ENCODE measurements at places on chromosomes 4 and X.

DNA sequence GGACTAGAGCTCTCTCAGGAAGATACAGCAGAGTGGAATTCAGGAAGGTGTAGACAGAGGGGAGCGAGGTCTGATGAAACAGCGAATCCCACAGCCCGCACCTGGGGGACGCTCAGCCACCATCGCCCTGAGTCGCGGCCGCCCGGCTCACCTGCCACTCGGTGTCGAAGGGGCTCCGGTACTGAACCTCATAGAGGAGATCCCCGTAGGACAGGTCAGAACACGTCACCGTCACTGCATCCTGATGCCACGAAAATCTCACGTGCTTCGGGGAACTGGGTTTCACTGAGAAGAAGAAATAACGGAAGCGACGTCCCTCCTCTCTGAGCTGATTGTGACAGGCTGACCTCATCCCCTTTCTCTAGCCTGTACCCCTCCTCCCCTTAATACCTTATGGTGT is 10.2 kb downstream of the CRLF2 start:
- no peak for DNase-seq

- no peak for DNase-seq
These were observed 12.3 kb upstream of the CHIC2 start for GRCh38 chr4:54076673-54077072.

DNA sequence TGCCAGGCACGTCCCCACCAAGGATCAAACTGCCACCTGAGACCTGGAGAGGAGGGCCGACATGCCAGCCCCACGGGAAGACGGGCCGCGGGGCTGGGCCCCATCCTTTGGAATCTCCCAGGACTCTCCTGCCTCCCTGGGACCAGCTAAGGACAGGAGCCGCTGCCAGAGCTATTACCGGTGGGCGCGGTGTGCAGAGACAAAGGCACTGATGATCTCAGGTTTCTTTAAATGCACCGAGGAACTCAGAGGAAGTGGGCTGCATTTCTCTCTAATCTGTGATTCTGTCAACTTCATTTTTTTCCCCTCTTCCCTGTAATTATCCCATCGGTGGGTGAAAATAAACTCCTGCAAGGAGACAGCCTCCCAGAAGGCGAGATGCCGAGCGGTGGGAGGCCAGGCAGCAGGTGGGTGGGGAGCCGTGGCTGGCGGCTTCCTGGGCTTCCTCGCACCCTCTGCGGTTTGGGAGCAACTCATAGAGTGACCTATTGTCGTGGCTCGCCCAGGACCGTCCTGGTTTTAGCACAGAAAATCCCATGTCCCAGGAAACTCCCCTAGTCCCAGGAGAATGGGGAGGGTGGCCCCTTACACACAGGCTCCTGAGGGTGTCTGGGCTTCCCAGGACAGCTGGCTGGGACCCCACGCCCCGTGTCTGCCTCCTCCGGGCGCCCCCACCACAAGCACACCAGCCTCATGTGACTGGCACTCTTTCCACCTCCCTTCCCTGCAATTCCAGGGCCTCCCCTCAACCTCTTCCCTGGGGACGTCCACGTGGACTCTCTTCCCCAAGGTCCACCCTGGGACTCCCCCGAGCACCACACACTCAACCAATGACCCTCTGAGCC is 62.3 kb upstream of the ADRA2C start:
- no peak for DNase-seq

DNA sequence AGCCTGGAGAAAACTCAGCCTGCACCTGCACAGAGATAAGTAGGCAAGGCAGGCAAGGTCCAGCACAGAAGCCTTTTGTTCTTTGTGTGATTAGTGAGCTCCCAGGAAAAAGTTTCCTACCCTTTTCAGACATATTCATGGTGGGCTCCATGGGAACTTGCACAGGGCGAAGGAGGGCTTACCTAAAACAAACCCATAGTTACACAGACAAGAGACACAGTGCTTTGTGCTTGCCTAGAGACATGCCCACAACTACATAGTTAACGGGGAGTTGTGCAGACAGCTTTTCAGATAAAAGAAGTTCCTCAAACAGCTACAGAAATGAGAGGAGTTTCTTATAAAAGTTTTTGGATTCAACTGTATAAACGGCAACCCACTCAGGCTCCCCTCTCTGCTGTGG is 180.5 kb downstream of the GLUD2 start:
- no peak for DNase-seq

GRCh38 chr4:107252571-107252970 is 216.5 kb upstream of the DKK2 start:
- DNase-seq: no peak

- DNase-seq: no peak
These were observed 98.3 kb upstream of the ANKRD50 start for GRCh38 chr4:124810827-124811226.

DNA sequence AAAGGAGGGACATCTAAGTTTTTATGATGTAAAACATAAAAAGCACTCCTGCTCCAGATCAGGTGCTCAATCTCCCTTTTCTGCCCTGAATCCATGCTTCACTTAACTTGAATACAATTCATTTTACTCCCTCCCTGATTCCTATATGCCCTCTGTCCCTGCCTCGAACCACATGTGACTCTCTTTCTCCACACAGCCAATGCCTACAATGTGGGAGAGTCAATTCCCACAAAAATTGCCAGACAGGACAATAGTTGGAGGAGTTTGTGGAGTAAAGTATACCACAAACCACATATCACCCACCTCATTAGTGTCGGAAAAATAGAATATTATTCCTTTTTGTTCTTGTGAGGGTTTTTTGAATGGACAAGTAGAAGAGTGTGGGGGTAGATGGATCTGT is 9.7 kb downstream of the AMMECR1 start:
- no peak for DNase-seq

GRCh38 chrX:118724365-118724764 is 3.0 kb upstream of the IL13RA1 start:
- no peak for DNase-seq
